Osteoblast (primary cell): ENCODE measurements at places on chromosomes 2 and 18. TPM values are rescaled to one million over a fixed set of nuclear protein-coding genes. Genes with fewer than 3 reads are reported as not detected.

GRCh38 chr2:75495862-75496261 is 64.9 kb downstream of the EVA1A start:
- peaks cover 29% of the 10 kb centered on the region for H3K36me3 ChIP-seq
- DNase-seq = no peak
- peaks cover 12% of the 10 kb centered on the region for H3K4me1 ChIP-seq
- no peak overlapping the region for H3K4me3 ChIP-seq
- no peaks in the 10 kb centered on the region for H3K27me3 ChIP-seq
- H3K27ac ChIP-seq = no peak overlapping the region

GRCh38 chr2:10225291-10226037 is 77.2 kb upstream of the HPCAL1 start:
- no peaks in the 10 kb centered on the region for H3K27me3 ChIP-seq
- no peak overlapping the region for H3K4me3 ChIP-seq
- no peak overlapping the region for H3K27ac ChIP-seq
- no peaks in the 10 kb centered on the region for H3K36me3 ChIP-seq

GRCh38 chr2:241185961-241186360 is 2.5 kb upstream of the ANO7 start:
- no peak overlapping the region for H3K27ac ChIP-seq
- peak; percentile 38 for DNase-seq
- H3K27me3 ChIP-seq = peaks cover 4% of the 10 kb centered on the region
- no peaks in the 10 kb centered on the region for H3K4me1 ChIP-seq

DLGAP1 gene
- not detected in 2 replicates for total RNA-seq
